Muscle of leg (tissue), 16 donors: ENCODE measurements at places on chromosomes 7 and 10. TPM values are rescaled to one million over a fixed set of nuclear protein-coding genes. Genes with fewer than 3 reads are reported as not detected.

- no peak overlapping the region for H3K4me3 ChIP-seq
- peak; percentile 94 for DNase-seq
- no peaks in the 10 kb centered on the region for H3K36me3 ChIP-seq
- H3K27ac ChIP-seq = no peak overlapping the region
- peaks cover 7% of the 10 kb centered on the region for H3K4me1 ChIP-seq
Measured at GRCh38 chr10:58104351-58104751, 163.3 kb downstream of the IPMK start.

GRCh38 chr7:156577645-156578577 is 62.7 kb upstream of the RNF32 start:
- no peaks in the 10 kb centered on the region for H3K36me3 ChIP-seq
- peak; percentile 16 for DNase-seq
- H3K4me1 ChIP-seq = no peaks in the 10 kb centered on the region
- H3K27ac ChIP-seq = no peak overlapping the region
- no peaks in the 10 kb centered on the region for H3K27me3 ChIP-seq

DNA sequence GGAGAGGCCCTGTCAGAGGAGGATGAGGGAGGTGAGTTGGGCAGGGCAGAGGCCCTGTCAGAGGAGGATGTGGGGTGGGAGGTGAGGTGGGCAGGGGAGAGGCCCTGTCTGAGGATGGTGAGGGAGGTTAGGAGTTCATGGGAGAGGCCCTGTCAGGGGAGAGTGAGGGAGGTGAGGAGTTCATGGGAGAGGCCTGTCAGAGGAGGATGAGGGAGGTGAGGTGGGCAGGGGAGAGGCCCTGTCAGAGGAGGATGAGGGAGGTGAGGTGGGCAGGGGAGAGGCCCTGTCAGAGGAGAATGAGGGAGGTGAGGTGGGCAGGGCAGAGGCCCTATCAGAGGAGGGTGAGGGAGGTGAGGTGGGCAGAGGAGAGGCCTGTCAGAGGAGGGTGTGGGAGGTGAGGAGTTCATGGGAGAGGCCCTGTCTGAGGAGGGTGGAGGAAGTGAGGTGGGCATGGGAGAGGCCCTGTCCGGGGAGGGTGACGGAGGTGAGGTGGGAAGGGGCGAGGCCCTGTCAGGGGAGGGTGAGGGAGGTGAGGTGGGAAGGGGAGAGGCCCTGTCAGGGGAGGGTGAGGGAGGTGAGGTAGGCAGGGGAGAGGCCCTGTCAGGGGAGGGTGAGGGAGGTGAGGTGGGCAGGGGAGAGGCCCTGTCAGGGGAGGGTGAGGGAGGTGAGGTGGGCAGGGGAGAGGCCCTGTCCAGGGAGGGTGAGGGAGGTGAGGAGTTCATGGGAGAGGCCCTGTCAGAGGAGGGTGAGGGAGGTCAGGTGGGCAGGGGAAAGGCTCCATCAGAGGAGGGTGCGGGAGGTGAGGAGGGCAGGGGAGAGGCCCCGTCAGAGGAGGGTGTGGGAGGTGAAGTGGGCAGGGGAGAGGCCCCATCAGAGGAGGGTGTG is 73.7 kb downstream of the INPP5A start:
- H3K27me3 ChIP-seq = no peaks in the 10 kb centered on the region
- no peak overlapping the region for H3K4me3 ChIP-seq
- H3K27ac ChIP-seq = no peak overlapping the region
- peaks cover 45% of the 10 kb centered on the region for H3K4me1 ChIP-seq
- no peak for DNase-seq

- H3K27me3 ChIP-seq = no peaks in the 10 kb centered on the region
- no peaks in the 10 kb centered on the region for H3K36me3 ChIP-seq
- no peak overlapping the region for H3K27ac ChIP-seq
- no peak for DNase-seq
- H3K4me3 ChIP-seq = no peak overlapping the region
- no peaks in the 10 kb centered on the region for H3K4me1 ChIP-seq
Measured at GRCh38 chr7:93747019-93747418, 143.5 kb downstream of the TFPI2 start.

Gene ABCB4
- 0.49 TPM for total RNA-seq

Gene GIGYF1
- 16.7 TPM for total RNA-seq

Gene SLC39A12
- 0.04 TPM for total RNA-seq

Gene CNTNAP2
- 9.4 TPM for total RNA-seq
